ENCODE measurements at places on chromosomes 2 and 18.

GRCh38 chr2:26298638-26299393 is 47.1 kb upstream of the SELENOI start:
- no peak for DNase-seq

DNA sequence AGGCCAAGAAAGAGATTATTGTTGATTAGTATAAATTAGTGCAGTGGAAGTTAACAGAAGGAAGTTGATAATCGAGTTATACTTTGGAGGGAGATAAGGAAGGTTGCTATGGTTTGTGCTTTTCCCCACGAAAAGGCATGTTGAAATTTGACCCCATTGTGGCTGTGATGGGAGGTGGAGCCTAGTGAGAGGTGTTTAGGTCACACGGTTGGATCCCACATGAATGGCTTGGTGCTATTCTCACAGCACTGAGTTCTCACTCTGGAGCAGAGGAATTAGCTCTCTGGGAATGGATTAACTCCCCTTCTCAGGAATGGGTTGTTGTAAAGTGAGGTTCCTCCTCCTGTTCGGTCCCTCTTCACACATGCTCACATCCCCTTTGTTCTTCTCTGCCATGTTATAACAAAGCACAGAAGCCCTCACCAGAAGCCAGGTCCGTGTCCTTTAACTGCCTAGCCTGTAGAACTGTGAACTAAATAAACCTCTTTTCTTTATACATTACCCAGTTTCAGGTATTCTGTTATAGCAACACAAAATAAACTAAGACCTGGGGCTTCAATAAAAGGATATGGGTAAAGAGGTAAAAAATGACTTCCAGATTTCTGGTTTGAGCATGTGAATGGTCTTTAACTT is 21.9 kb downstream of the PIGN start:
- DNase-seq: no peak

DNA sequence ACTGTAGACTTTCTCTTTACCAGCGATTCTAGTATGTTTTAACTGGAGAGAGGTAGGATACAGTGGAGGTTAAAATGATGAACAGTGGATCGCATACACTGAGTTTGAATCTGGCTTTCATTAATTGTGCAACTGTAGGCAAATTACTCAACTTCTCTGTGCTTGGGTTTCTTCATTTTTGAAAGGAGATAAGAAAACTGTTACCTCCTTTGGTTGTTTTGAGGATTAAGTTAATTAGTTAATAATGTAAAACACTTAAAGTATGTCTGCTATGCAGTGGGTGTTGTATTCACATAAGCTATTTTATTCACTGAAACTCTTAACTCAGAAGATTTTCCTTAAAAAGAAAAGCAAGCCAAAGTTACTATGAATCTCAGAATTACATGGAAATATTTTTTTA is 111.8 kb upstream of the CYP20A1 start:
- DNase-seq: no peak

DNA sequence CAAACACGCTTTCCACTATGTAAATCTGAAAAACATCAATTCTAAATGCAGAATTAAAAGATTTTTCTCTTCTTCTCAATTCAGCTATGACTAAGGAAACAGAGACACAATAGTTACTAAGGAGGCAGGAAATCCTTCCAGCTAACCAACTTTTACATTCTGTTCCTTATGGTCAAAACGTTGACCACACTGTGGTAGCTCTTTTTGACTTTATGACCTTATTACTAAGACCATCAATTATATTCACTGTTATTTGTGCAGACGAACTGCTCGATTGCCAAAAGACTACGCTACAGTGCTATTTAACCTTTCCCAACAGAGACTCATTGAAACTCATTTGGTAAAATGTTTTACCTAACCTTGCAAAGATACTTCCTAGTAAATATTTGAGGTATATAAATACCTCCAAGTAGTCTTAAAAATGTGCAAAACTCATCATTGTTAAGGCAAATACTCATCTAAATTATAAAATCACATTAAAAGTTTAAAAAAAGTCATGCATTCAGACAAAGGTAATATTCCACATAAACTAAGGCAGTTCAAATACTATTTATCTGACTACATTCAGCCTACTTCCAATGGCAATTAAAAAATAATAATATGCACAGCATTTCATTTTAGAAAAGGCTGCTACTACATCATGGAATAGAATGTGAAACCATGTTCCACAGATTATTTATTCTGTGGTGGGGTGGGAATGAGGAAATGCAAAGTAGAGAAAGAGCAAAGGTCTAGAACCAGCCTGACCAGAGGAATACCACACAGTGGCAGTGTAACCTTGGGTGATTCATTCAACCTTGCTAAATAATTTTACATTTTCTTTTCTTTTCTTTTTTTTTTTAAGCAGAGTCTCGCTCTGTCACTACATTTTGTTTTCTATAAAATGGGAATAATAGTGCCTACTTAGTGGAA is 139.9 kb downstream of the THADA start:
- DNase-seq: no peak

DNA sequence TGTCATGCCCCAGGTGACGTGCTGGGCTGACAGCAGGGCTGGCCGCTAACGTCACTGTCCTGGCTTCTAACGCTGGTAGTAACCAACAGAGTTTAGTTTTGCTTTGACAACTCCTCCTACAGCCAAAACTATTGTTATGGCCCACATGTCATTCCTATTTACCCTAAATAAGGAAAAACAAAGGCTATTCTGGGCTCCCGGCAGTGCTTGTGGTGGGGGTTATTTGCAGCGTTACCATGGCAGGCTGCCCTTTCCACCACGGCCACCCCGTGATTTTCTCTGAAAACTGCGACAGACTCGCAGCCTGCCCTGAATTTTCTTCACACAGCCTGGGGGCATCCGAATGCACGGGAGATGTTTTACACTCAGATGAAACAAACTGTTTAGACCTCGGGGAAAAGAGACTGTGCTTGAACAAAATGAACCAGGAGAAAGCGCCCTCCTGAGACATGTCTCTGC is 115.2 kb downstream of the FAM210A start:
- DNase-seq: no peak

- DNase-seq: no peak
Measured at GRCh38 chr2:49241501-49241900, 87.2 kb upstream of the FSHR start.

DNA sequence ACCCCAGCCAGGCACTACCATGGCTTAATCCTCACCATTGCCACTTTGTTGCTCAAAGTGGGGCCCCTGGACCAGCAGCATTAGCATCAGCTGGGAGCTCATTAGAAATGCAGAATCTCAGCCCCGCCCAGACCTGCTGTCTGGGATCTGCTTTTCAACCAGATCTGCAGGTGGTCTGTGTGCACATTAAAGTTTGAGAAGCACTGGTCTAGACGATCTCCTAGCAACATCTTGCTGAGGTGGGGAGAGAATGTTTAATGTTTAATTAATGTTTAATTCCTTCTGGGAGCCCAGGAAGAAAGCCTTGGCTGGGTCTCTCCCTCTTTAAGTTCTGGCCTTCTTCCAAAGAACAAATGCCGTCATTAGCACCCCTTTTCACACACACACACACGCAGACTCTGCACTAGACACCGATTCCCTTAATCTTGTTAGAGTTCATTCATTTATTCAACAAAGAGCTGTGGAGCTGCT is 53.7 kb downstream of the EDAR start:
- DNase-seq: no peak

All from stimulated activated CD8-positive, alpha-beta memory T cell treated with anti-CD3 and anti-CD28 coated beads, Interleukin-4, amount 100 ng/mL, for 1 hour (primary cell).